Activated CD4-positive, alpha-beta T cell treated with anti-CD3 and anti-CD28 coated beads for 4 hours (primary cell): ENCODE measurements at places on chromosomes 16 and 17.

DNA sequence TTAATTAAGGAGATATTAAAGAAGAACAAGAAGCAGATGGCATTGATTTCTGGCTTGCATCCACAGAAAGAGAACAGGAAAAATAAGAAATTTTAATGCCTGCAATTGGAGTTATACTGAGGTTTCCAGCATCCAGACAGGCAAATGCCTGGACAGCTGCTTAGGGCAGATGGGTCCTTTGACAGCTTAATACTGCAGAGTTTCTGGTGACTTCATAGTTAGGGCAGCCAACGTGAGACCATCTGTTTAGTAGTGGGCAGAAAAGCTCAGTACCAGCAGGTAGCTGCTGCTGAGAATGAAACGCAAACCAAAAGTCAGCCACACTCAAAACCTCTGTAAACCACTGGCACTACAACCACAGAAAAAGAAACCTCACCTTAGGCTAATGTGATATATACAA, 109.8 kb downstream of the CDK5R1 start:
- DNase-seq = no peak

GRCh38 chr17:75576661-75577060, 10.9 kb upstream of the MYO15B start:
- DNase-seq = no peak

- DNase-seq = no peak
Observed at GRCh38 chr16:49726155-49726554, 129.8 kb downstream of the ZNF423 start.

DNA sequence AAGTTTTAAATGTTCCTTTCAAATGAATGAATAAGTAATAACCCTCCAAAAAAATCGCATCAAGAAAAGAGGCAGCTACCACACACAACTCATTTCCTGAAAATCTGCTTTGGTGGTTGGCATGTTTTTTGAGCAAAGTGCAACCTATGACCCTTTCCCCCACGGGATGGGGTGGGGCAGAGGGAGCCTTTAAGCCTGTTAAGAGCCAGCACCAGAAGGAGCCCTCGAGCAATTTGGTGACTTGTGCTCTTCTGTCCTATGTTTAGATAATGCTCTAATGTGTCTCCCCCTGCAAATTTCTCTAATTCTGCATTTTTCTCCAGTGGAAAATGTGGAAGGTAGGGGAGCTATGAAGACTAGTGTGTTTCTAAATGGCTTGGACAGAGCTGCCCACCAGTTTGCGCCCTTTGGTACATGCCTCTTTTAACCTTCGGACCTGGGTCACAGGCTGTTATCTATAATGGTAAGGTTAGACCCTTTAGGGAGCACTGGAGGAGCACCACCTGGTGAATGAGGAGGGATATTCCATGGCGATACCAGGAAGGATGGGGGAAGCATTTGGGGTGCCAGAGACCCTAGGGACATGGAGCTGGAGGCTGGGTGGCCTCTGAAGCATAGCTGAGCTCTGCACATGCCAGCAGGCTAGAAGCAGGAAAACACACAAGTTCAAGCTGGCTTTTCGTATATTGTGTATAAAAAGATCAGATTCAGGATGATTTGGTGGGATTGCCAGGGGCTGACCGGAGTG, 1.6 kb downstream of the PYCARD start:
- peak; percentile 35 for DNase-seq

DNA sequence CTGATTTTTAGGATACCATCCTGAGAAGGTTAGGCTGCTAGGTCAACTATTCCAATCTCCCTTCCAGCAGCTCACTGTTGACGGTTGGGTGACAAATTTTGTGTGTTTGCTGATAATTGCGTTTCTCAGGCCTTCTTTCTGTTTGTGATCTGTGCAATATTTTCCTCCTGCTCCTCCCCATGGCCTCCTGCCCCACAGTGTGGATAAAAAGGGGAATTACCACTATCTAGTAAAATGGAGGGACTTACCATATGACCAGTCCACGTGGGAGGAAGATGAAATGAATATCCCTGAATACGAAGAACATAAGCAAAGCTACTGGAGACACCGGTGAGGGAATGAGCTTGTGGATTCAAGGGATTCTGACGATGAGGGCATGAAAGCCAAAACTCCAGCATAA, 9.2 kb downstream of the CHD3 start:
- DNase-seq = no peak

GRCh38 chr17:40582328-40582901, 17.1 kb upstream of the CCR7 start:
- DNase-seq = peak; percentile 47

GRCh38 chr17:69175625-69176456, 34.1 kb upstream of the ABCA6 start:
- no peak for DNase-seq

GRCh38 chr16:30758988-30759491, 2.8 kb downstream of the CFAP119 start:
- DNase-seq = no peak

DNA sequence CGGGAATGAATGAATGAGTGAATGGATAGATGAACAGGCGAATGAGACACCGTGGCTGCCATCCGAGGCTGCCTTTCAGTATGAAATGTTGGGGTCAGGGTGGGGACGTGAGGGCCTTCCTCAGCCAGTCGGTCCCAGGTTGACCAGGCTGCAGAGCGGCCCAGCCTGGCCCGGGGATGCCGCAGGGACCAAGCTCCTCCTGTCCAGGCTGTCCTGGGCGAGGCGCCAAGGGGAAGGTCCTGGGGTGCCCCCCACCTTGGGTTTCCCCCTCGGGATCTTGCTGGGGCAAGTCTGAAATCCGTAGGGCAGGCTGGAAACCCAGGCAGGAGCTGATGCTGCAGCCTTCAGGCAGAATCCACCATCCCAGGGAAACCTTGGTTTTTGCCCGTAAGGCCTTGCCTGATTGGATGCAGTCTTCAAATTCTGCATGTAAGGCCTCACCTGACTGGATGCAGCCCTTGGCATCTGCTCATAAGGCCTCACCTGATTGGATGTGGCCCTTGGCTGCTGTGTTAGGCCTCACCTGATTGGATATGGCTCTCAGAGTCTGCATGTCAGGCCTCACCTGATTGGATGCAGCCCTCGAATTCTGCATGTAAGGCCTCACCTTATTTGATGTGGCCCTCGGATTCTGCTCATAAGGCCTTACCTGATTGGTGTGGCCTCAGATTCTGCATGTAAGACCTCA, 61.7 kb upstream of the ZNF469 start:
- DNase-seq = no peak

GRCh38 chr16:89949121-89949742, 677 bp downstream of the DEF8 start:
- no peak for DNase-seq

- DNase-seq = no peak
Observed at GRCh38 chr17:81845361-81845760, 10.5 kb upstream of the PPP1R27 start.

DNA sequence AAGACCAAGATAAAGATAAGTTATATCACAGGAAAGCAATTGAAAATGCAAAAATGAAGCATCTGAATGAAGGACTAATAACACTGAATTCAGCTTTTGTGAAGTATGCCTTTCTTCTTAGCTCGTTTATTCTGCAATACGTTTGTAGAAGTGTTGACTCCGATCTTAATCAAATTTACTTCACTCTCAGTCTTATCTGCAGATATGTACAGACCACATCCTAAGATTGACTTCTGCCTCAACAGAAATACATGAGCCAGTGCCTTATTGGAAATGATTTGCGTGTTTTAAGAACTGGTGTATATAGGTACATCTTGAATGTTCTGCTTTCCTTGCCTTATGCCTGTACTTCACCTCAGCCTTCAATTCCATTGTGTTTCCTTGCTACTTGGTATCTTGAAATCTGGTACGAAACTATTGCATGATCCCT, 1.3 kb downstream of the ATF7IP2 start:
- DNase-seq = no peak

- DNase-seq = no peak
Observed at GRCh38 chr17:73787076-73788059, 143.1 kb upstream of the SDK2 start.

GRCh38 chr17:50544516-50544915, 2.5 kb upstream of the SPATA20 start:
- no peak for DNase-seq

DNA sequence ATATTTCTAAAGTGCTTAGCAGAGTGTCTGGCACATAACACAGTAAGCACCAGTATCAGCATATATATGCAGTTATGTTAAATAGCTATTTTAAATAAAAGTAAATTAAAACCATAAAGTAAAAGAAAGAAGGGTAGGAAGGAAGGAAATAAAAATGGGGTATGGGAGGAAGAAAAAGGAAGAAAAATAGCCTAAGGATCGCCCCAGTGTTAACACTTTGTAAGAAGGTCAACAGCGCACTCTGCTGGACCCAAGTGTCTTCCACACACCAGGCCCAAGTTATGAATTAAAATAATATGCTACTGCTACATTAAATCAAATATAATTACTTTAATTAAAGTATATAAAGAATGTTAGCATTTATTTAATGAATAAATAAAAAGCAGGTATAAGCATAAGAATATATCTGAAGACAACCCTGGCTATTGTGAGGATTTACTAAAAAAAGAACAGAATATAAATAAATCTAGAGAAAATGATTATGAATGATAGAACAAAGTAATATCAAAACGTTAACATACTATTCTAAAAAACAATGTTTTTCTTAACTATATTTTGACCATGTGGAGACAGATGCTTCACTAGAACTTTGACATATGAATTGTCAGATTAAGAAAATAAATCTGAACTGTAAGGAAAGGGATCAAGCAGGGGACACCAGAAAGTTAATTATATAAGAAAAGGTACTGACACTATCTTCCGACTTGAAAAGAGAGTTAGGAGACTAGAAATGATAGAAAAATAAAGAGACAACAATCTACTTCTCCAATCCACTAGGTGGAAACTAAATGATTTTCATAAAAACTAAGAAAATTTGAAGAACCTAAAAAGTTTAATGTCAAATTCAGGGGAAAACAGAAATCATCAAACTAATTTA, 25.9 kb downstream of the BRIP1 start:
- peak; percentile 30 for DNase-seq

DNA sequence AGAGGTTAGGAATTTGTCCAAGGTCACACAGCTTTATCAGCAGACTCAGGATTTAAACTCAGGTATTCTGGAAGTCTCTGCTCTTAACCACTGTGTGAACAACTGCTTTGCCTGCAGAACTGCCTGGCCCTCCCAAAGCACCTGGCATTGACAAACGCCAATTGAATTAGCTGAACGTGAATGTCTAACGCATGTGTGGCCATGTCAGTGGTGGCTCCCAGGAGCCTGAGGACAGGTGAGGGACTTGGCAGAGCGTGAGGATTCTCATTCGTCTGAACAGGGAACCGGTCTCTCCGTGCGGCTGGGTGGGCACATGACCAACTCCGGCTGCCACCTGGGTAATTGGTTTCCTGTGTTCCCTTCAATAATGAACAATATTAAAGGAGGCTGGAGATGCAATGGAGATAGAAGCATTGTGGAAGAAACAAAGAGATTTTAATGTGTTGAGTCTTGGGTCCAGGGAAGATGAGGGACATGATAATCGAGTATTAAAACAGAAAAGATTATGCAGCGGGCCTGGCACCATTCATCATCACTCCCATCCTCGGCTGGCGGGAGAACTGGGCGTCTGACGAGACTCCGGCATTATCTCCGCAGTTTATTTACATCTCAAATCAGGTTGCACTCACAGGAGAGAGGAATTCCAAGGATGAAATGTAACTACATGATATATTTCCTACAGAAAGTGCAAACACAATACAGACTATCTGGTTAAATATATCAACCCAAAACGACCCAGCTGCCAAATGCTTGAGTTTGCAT, 113.5 kb downstream of the NPIPB5 start:
- no peak for DNase-seq
